ENCODE measurements at places on chromosomes 7 and 10. TPM values are rescaled to one million over a fixed set of nuclear protein-coding genes. Genes with fewer than 3 reads are reported as not detected.

GRCh38 chr10:3935141-3935540, 150.1 kb upstream of the KLF6 start:
- no peak for DNase-seq

DNA sequence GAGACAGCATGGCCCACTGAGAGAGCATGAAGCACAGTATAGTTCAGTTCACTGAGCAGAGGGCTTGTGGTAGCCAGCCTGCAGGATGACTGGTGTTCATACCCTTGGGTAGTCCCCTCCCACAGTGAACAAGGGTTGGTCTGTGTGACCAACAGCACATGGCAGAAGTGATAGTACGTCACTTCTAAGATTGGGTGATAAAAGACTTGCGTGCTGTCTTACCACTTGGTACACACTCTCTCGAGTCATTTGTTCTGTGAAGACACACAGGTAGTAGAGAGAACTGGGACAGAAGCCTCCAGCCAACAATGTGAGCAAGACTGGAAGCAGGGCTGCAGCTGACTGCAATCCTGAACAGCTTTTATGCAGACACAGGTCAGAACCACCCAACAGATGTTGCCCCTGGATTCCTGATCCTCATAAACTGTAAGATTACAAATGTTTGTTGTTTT, 14.6 kb downstream of the EPC1 start:
- DNase-seq, result no peak

DNA sequence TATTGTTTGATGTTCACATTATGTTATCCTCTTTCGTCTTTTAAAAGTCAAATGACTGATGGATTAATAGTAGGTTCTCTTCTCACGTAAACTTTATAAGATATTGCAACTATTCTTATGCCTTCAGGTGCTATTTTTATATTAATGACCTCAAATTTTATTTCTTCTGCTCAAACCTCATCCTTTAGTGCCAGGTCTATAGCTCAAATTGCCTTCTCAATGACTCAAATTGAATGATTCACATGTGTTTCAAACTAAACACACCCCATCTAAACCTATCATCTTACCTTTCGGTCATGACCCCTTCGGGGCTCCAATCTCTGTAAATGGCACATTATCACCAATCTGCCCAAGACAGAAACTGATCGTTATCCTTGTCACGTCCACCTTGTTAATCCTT, 22.0 kb upstream of the LIPF start:
- DNase-seq, result no peak

DNA sequence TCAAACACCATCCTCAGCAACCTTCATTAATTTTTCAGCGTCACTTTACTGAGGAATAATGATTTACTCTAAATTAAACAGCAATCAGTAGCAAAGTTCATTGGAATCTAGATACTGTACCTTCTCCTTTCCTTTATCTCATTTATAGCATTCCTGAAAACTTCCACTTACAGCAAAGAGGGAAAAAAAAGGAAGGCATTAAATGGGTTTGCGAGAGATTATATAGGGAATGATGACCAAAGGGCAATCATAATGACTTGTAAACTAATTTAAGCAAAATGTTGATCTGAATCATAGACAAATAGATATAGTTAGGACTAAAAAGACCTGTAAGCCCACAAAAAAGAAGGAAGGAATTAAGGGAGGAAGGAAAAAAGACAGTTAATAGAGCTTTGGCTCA, 42.0 kb downstream of the IPMK start:
- no peak for DNase-seq

- no peak for DNase-seq
Observed at GRCh38 chr7:93559639-93560491, 14.7 kb downstream of the CALCR start.

GRCh38 chr10:87658858-87659555, 671 bp upstream of the PAPSS2 start:
- no peak for DNase-seq

DNA sequence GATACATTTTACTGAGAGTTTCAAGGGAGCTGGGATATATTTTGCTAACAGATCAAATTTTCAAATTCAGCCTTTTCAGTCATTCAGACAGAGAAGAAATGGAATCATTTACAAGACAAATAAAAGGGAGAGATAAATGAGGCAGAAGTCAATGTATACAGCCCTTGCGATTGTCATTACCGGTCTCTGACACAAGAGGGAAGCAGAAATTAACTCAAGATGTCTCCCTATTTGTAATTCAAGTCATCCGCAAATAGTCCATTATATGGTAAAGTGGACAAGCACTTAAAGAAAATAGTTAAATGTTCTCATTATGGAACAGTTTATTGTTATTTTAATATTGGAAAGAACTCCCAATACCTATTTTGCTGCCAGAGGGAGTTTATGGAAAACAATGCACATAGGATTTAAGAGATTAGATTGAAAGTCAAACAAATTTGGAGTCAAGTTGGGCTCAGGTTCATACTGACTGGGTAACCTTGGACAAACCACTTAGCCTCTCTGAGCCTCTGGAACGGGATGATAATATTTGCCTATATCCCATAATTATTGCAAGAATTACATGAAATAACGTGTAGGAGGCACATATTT, 89.3 kb upstream of the PRKCQ start:
- no peak for DNase-seq

DNA sequence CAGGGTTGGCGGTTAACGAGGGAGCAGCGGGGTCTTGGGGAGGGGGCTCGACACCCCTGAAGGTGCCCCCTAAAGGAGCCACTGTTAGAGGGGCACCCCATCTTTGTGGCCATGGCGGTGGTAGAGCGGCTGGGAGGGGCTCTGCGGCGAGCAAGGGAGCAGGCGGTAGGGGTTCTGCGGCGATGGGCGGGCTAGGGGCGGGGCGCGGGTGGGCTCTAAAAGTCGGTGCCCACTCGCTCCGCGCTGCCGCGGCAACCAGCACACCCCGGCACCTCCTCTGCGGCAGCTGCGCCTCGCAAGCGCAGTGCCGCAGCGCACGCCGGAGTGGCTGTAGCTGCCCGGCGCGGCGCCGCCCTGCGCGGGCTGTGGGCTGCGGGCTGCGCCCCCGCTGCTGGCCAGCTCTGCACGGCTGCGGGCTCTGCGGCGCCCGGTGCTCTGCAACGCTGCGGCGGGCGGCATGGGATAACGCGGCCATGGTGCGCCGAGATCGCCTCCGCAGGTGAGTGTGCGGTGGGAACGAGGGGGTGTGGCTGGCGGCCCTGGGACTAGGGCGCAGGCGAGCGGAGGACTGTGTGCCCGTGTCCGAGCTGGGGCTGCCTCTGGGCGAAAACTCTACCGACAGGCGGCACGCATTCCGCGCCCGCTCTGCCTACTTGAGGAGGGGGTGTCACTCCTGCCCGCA, at the start of gene MEST:
TSS of gene MEST (plus strand) at position 245 of the 682 bp plus-strand sequence. CDS start at position 474, 229 bp downstream.
- no peak for DNase-seq

DNA sequence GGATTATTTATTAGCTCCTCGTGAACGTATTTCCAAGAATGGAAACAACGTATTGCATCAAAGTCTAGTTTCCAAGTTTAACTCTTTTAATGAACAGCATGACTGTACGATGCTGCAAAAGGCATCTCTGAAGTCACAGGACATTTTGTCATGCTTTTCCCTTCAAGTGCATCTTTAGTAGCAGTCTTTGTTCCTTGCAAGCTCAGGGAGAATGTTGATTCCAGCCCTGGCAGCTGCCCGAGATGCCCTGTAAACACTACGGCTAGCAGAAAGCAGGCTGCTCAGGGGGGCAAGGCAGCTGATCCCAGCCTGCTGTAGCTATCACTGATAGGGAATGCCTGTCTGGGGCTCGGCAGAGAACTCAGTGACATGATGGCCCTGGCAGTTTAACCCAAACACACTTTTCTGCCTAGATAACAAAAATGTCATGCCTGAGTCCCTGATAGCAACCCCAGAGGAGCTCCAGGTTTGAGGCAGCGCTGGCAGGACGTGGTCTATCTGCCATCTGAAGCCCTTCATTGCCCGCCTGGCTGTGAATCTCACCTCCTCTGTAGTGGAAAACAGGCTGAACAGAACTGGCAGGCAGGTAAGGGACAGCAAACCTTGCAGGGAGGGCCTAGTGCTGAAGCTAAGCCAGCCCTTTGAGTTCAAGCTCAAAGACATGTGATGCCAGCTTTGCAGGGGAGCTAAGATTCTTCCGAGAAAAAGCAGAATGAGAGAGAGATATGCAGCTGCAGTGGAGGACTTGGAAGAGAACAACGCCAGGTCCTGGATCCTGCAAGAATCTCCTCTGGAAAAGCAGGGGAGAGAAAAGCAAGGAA, 264.6 kb downstream of the SNX10 start:
- DNase-seq, result no peak

DNA sequence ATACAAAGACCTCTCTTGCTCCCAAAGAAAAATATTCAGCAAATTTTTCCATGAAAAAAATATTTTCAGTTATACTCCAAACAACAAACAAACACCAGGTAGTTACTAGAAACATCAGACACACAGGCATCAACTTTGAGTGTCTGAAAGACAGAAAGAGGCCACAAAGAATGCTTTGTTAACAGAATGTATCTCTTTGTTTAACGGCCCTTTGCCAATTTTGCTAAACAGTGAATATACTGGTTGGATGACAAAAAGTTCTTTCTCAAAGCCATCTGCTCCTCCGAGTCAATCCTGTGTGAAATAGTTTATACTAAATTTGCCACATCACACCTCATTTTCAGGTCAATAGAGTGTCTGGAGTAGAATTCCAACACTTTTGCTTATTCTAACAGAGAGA, 216.7 kb upstream of the PHF14 start:
- no peak for DNase-seq

DNA sequence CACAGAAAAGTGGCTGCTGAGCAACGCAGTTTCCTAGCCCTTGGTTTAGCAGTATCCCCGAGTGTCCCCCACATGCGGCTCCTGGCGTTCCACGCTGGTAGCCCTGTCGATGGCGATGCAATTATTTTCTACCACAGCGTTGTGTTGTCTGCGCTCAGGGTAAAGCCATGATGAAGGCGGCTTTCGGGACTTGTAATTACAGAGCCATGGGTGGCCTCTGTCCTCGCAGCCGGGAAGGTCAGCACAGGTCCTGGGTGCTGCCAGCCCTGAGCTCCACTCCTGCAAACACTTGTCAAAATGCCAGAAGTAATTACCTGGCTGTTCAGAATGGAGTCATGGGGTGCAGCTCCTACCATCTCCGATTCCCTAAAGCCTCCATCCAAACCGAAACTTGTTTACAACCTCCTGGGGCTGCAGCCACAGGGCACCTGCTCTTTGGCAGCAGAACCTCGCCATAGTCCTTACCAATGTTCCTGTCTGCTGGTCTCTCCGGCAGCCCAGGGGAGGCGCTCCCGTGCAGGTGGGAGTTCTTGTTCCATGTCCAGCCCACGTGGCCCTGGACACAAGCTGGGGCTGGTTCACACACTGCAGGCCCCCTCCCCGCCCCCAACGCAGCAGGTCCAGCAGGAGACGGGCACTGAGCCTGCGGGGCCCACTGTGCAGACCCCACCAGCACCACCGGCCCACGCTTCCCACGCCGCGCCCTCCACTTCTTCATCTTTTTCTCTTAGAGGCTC, 512.6 kb downstream of the PTPRN2 start:
- no peak for DNase-seq

DNA sequence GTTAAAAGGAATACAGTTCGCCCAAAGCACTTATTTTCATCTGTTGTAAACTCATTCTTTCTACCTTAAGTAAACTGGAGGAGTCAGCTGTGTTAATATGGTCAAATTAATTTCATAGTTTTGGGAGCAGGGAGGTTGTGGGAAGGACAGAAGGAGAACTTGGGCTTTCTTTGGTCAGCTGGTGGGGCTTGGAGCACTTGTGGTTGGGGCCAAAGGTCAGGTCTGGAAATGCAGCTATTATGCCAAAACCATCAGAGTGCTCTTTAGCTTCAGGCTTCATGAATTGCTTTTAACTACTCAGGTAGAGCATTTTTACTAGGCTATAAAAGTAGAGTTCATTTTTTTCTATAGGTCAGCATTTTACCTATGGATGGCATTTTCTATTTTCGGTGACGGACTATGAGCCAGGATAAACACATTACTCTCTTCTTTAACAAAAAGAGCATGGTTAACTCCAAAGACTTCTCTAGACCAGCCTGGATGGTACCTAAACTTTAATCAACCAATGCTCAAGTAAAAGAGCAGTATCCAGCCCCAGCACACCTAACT, 30.0 kb downstream of the STEAP4 start:
- DNase-seq, result no peak

Gene SLC39A12
- not detected for total RNA-seq

Gene COX19
- 8.2 TPM for total RNA-seq

Gene ELN
- 29.9 TPM for total RNA-seq

Gene BMPER
- 2.5 TPM for total RNA-seq

Gene KNDC1
- not detected for total RNA-seq

Data from Right ventricle myocardium inferior (tissue), 1 donor.